GM18507 (cell line): ENCODE measurements at places on chromosomes 3 and 15.

DNA sequence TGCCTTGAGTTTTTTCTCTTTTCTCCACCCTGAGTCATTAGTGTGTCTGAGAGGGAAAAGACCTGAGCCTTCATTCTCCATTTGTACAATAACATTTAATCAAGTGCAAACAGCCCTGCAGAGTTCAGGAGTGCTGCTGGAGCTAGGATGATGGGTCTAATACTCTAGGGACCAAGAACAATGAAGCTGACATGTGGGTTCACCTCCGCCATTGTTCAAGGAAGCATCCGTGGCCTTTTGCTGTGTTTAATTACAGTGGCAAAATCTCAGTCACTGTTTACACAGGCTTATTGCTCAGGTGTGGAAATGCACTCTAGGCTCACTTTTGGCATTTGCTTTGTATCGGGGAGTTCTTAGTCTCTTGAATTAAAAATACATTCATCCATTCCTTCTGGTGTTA, 259.6 kb downstream of the LRTM1 start:
- no peak for DNase-seq

DNA sequence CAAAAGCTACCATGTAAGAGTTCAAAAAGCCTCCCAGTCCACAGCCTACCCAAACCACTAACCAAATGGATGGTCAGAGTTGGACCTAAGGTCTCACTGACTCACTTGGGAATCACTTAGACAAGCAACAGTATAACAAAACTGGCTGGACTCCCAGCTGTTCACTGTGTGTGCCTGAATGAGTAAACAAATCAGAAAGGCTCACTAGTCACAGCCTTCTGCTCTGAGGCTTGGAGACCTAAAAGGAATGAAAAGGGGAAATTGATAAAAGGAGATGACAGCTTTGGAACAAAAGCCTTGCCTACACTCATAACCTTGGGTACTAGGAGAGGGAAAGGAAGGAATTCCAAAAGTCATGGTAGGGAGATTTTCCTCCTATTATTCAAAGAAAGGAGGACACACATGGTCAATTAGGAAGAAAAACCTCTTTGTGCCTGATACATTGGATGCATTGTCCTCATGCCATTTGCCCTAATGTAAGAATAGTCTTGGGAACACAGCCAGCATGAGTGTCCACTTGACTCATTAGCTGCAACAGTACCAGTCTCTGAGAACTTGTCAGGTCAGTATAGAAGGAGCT, 92.3 kb downstream of the FRMD5 start:
- DNase-seq, result no peak

DNA sequence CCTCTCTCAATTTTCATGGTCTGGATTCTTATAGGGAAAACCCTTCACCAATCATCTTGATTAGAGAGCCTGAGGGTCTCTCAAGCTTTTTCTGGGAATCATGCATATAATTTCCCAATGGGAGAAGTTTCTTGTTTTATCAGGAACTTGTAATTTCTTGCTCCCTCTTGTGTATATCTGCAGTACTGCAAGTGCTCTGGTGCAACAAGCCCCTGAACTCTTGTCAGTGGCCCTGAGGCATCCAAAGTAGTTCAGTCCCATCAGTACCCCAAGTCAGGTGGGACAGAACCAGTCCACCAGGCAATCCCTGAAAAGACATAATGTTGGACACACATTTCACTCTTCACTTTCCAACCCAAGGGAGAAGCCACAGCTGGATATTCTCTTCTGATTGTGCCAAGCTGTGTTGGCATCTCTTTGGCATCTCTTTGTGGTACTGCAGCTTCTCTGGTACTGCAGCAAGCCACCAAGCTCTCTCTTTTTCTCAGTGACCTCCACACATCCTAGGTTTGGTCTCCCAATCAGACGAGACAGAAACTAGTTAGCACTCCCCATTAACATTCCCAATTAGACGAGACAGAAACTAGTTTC, 214.5 kb downstream of the ZIC4 start:
- no peak for DNase-seq

- DNase-seq, result no peak
These were observed 123.8 kb downstream of the SV2B start for GRCh38 chr15:91223863-91224262.

GRCh38 chr3:54863366-54863765, 64.5 kb downstream of the LRTM1 start:
- no peak for DNase-seq
